ENCODE measurements at places on chromosomes 2 and 18.

DNA sequence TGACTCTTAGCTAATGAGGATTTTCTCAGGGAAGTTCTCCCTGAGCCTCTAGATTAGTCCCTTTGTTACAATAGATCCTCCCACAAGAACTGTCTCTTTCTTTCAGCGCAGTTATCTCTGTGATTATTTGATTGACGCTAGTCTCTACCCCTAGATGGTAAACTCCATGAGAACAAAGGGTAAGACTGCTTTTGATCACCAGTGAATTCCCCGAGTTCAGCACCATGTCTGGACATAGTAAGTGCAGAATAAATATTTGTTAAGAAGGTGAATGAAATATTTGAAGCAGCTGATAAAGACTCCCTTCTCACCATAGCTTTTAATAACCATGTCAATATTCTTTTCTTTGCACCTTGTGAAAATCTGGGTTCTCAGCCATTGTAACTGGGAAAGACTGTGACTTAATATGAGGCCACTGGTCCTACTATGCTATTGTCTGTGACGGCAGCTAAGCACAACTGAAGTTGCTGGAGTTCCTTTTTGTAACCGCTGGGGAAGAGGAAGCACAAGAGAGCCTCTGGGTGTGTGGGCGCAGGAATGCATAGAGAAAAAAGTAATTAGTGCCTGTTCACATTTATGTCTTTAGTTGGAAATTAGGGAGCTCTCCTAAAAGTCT is 214.7 kb downstream of the TGIF1 start:
- no peak for DNase-seq

DNA sequence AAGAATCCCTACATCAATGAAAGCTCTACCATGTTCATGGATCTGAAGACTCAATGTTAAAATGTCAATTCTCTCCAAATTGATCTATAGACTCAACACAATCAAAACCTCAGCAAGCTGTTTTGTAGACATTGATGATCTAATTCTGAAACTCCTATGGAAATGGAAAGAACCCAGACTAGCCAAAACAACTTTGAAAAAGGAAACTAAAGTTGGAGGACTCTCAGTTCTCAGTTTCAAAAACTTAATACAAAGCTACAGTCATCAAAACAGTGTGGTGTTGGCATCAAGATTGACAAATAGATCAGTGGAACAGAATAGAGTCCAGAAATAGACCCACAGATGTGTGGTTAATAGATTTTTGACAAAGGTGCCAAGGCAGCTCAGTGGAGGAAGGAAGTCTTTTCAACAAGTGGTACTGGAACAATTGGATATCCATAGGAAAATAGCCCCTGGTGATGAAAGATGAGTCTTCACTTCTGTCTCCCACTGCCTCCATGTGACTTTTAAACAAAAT is 30.4 kb downstream of the LBH start:
- DNase-seq = no peak

DNA sequence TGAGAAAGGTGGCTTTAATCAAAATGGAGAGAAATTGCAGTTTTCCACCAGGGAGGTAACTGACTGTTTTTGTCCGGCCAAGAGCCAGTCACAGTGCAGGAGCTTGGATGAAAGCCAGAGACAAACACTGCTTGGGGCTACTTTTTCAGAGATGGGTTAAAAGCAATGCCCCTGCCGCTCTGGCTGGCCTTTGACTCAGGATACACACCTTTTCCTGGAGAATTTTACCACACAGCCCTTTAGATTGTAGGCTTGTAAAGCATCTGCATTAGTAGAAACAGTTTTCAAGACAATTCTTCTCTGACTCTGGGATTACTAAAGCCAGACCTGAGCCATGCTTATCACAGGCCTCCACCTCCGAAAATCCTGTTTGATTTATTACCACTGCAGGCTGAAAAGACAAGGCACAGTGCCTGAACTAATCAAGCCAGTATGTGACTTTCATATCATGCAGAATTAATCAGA is 79.7 kb downstream of the CCBE1 start:
- no peak for DNase-seq

DNA sequence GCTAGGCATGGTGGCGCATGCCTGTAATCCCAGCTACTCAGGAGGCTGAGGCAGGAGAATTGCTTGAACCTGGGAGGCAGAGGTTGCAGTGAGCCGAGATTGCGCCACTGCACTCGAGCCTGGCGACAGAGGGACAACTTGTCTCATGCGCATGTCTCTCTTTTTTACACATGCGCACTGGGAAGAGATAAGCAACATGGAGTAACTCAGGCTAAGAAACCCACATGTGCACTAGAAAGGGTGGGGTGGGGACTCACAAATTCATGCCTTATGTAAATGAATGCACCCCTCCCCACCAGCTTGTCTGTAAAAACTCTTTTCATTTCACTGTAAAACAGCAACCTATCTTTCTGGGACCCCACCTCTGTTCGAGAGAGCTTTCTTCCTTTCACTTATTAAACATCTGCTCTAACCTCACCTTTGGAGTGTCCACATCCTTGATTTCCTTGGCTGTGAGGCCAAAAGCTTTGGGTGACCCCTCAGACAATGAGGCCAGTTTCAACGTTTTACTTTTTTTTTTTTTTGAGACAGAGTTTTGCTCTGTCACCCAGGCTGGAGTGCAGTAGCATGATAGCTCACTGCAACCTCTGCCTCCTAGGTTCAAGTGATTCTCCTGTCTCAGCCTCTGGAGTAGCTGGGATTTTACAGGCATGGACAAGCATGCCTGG is 91.6 kb upstream of the RMP24 start:
- no peak for DNase-seq

DNA sequence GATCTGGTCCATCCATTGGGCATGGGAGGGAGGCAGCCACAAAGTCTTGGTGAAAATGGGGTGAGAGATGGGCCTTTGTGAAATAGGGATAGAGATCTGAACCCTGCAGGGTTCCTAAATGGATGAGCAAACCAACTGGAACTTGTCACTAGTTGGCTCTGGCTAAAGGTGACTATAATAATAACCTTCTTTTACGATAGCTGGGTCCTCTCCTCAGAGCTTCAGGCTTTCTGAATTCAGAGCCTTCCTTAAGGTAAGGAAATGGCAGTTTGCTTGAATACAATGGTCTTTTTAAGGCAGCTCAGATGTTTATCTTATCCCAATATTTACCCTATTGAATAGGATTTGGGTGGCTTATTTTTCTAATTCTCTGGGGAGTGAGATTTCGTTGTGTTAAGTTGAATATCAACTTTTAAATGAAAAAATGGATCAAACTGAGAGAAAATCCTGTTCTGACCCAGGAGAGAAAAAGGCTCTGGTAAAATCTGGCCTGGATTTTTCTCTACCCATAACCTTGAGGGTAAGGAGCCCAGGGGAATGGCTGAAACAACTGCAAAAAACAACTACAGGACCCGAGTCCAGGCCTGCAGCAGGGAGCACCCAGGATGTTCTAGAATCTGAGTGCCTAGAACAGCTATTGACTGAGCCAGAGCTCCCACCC is 61.1 kb upstream of the CXCR4 start:
- DNase-seq = peak; percentile 60

- DNase-seq = no peak
Measured at GRCh38 chr2:43905871-43906270, 67.1 kb downstream of the ABCG8 start.
